ENCODE measurements at places on chromosomes 5 and 9.

- DNase-seq: no peak
These were observed 36.2 kb downstream of the TNFSF8 start for GRCh38 chr9:114894206-114894605.

- no peak for DNase-seq
These were observed 26.3 kb downstream of the SLC46A2 start for GRCh38 chr9:112864403-112864802.

DNA sequence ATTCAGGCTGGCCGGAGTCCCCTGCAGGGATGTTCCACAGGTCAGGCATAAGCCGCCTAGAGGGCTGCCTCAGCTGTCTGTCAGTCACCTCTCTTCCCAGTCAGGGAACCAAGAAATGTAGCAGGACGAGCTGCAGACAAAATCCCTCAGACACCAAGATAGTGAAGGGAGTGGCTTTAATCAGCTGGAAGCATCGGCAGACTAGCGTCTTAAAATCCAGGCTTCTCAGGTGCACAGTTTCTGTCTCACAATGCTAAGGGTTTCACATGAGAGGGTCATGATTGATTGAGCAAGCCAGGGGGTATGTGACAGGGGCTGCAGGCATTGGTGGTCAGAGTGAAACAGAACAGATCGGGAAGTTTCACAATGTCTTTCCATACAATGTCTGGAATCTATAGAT is 247.2 kb downstream of the CDH10 start:
- DNase-seq: no peak

- no peak for DNase-seq
These were observed 5.0 kb downstream of the ZNF189 start for GRCh38 chr9:101403516-101404285.

DNA sequence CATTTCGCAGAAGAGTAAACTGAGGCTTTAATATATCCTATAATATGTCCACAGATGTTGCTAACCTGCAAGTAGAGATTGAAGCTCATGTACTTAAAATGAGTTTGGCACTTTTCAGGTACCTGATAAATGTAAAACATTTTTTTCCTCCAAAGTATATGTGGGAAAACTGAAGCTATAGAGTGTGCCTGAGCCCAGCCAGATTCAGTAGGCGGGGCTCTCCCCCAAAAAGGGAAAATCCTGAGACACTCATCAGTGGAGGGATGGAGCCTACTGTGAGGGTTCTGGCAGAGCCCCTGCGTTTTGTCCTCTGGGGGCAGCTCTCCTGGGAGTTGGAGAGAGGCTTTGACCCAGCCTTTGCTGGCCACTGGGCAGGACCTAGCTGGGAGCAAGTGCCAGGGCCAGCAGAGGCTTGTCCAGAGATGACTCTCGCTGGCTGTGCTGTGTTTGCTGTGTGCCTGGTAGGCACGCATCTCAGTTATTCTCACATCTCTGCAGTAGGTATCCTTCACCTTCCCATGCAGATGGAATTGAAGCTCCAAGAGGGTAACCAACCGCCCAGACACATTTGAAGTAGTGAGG is 81.1 kb upstream of the SPRY4 start:
- DNase-seq: no peak

DNA sequence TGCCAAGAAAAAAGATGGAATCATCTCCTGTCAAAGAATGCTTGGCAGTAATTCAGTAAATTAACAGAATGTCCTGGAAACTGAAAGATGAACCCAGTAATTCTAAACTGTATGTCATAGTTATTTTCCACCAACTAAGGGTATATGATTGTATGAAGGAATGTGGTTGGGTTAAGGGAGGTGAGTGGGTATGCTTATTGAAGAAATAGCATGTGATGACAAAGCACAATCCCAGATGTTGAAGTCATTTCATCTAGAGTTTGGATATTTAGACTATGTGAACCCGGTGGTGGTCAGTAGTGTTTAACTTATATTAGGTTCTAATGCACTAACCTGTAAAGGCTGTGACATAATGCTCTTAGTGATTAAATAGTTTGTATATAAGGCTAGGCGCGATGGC is 87.3 kb downstream of the CDKN2A start:
- DNase-seq: no peak

Measured in Ammon's horn (tissue), 1 donor.